ENCODE measurements at places on chromosomes 13 and 19.
A peak's percentile ranks its signal among the peaks of the same experiment; 100 is the strongest.

DNA sequence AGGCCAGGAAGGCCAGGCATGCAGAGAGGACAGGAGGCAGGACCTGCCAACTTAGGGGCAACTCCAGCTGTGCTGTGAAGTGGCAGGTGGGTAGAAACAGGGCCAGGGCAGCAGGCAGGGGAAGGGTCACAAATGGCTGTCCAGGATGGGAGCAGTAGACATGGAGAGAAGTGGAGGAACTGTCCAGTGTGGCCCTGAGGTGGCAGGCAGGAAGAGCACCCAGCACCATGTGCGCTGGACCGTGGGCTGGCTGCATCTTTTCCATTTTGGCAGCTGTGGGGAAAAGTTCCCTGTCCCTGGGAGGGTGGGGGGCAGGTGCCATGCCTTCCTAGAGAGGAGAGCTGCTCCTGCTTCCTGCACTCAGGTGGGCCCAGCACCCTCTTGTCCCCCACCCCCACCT is 13.8 kb downstream of the DEDD2 start:
- no peak for DNase-seq

- DNase-seq, result no peak
These were observed 8.0 kb downstream of the DNASE2 start for GRCh38 chr19:12872941-12873890.

DNA sequence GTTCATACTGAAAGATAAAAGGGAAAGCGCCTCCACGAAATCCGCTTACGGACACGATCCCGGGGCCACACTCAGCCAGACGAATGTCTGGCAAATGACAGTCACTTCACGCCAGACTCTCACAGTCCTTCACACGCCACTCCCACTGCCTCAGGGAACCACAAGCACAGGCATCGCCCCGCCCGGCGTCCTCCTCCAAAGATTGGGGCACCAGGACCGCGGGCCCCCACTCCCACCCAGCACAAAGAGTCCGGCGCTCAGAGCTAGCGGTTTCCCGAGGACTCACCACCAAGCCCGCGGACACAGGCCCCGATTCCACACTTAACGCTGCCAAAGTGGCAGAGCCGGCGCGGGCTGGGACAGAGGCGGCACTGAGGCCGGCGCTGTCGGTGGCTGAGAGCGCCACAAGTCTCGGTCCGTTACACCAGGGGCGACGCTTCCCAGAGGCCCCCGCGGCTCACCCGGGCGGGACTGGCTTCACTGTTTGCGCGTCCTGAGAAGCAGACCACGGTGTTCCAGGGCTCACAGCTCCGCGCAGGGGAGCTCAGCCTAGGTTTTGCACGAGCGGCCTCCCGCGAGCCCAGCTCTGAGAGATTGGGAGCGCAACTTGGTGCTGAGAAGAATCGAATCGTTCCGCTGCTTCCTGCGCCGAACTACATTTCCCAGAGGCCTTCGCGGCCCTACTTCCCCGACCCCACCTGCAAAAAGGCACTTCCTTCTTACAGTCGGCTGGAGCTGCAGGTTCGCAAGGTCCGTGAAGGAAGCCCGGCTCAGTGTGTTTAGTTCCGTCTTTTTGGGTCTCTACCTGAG is at the start of gene ZNF569:
Gene ZNF569, minus strand, starts transcription at position 647 of the 810 bp plus-strand sequence. CDS start 22,523 bp downstream, outside the sequence.
- DNase-seq, result peak; percentile 93

DNA sequence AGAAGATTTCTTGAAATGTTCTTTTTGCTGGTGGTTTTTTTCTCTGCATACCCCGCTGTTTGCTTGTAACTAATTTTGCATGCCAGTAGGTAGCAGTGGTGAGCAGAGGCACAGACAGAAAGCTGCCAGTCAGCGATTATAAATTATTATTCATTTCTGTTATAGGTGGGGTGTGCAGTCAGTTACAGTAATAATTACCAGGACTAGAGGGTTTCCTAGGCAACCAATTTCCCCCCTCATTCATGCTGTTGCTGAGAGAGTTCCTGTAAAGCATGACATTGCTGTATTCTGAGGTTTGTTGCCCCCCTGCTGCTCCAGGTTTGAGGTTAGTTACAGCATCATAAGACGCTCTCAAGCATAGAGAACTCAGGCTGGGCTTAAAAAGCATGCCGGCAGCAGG is 104.5 kb downstream of the URI1 start:
- DNase-seq, result peak; percentile 77

DNA sequence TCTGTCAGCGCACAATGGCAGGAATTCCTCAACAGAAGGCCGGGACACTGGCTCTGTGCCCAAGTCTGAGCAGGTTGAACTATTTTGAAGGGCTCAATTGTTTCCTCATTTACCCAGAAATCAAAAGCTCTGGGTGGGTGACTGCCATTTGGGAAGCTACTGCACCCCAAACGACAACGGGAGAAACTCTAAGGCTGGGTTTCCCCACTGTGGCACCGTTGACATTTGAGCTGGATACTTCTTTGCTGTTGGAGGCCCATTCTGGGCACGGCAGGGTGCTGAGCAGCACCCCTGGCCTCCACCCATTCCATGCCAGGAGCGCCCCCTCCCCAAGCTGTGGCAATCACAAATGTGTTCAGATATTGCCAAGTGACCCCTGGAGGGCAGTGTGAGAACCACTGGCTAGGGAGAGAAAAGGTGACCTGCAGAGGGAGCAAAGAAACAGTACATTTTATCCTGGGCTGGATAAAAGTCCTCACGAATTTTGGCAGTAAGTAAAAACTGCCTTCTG is 62.5 kb downstream of the RFX2 start:
- DNase-seq, result peak; percentile 11

- DNase-seq, result no peak
These were observed 9.1 kb downstream of the SSBP4 start for GRCh38 chr19:18428173-18428786.

DNA sequence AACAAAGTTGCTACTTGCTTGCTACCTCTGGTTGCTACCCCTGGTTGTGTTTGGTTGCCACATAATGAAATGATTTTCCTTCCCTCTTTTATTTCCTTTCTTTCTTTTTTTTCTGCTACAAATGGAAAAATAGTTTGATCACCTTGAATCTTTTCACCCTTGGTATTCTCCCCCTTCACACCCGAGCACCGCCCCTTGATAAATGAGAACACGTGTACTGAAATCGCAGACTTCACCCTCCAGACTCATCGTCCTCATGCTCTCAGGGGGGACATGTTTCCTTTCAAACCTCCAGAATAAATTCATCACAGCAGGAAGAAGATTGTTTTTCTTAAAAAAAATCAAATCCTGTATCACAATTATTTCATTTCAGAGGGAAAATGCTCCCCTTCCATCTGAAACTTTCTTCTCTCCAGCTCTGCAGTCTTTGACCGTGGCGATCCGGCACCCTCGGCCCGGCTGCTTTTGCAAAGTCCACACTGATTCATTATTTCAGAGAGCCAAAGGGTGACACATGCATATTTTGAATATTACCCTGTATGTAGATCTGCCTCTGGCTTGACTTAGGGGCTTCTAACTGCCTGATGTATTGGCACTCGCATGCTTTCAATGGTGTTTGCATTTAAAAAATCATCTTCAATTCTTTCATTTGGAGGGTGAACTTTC is 222.6 kb upstream of the MAB21L1 start:
- no peak for DNase-seq

DNA sequence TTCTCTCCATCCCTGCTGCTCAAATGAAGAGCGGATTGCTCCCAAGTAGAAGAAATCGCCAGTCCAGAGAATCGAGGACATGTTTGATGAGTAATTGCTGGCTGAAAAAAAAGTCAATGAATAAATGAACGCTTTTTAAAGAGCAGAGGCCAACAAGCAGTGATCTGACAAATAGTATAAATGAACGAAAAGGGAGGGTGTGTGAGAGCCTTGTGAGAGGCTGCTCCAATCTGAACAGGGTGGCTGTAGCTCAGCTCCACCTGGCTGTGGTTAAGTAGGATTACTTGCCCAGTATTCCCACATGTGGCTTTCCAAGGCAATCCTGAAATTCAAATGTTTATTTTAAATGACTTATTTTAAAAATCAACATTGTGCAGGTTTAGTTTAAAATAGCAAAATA is 117.1 kb downstream of the TSHZ3 start:
- DNase-seq, result no peak

DNA sequence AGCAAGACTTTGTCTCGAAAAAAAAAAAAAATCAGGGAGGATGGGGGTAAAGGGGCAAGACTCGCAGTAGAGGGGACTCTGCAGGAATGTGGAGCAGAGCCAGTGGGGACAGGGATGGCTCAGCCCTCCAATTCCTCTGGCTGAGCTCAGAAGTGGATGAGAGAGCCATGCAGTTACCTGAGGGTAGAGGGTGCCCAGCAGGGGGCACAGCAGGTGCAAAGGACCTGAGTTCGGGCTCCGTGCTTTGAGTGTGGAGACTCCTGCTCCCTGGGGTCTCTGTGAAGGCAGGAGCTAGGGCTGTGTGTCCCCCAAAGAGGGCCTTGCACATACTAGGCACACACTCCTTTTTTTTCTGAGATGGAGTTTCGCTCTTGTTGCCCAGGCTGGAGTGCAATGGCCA is 7.7 kb downstream of the DOCK6 start:
- DNase-seq, result no peak

DNA sequence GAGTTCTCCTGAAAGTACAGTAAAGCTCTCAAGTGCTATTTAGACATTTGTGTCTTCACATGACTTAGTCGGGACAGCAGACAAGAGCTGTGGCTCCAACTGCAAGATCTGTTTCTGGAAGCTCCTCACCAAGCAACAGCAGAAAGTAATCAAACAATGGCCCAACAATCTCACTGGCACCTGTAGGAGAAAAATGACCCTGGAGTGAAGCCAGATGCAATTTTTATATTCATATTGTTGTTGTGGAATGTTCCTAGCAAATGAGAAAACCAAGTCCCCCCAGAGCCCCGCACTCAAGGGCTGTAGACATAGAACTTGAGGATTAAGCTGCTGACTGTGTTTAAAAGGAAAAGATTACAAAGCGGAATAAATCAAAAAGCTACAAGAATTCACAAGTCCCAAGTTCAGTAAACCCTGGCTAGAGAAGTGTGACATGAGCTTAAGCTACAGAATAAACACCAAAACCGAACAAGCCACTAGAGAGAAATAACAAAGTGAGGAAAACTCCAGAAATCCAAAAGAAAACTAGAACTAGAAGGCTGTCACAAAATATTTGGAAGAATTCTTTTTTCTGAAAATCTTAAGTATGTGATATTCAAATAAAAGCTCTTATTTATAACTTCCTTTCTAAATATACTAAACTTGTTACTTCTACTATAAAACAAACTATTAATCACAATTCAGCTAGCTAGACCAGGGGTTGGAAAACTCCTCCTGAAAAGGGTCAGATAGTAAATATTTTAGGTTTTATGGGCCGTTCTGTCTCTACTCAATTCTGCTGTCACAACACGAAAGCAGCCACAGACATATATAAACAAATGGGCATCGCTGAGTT is 454.5 kb downstream of the SUCLA2 start:
- DNase-seq, result no peak

DNA sequence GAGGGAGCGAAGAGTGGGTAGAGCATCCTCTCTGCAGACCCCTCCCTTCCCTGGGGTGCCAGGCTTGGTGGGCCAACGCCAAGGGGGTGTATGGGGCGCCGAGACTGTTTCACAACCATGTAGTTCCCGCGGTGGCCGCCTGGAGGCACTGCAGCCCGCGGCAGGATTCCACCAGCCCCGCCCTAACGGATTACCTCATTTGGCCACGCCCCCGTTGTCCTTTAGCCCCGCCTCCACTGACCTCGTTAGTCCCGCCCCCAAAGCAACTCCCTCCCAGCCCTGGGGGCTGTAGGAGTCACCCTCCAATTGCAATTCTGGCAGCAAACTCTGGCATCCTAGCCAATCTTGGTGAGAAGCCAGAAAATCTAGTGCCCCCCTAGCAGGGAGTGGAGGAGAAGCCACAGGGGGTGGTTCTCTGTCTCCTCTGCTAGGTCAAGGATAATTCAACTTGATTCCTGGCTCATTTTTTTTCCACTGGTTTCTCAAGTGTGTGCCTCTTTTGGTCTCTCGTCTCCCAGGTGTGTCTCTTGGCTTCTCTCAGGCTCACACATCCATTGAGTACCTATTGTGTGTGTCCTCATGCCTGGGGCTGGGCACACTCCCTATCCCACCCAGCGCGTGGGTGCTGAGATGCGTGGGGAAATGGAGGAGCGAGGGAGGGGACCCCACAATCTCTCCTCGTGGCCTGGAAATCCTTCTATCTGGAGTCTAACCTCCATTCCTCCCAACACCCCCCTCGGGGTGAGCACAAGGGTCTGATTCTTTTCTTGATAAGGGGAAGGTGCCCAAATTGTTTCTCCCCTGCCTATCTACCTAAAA is 2.0 kb downstream of the OLFM2 start:
- peak; percentile 76 for DNase-seq

DNA sequence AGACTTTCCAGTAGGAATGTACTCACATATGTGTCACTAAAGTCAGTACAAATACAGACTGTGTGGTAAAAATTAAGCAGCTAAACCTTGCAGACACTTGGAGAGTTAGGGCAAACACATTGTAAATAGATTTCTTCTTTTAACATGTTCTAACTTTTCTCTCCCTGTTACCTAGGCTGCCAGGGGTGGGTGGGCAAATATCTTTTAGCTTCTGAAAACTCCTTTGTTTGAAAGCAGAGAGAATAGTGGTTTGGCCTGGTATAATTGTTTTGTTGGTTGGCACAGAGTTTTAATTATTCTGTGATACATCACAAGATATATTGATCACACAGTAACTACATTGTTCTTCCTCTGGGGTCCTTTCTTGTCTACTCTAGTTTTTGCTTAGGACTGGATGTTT is 289.8 kb upstream of the DACH1 start:
- DNase-seq, result no peak

DNA sequence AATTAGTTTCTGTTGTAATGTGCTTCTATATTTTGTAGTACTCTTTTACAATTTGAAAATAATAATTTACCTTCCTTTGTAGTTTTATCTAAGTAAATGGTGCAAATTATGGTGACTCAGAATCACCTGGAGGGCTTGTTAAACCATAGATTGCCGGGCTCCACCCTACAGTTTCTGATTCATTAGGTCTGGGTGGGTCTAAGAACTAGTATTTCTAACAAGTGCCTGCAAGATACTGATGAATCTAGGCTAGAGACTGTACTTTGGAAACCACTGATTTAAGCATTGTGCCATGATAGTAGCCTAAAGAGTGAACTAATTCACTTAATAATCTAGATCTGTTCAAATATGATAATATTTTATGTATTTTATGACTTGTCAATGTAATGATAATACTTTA is 437.4 kb upstream of the SPRY2 start:
- DNase-seq, result no peak

GRCh38 chr13:76440568-76440967 is 445.6 kb downstream of the KCTD12 start:
- DNase-seq, result no peak

GRCh38 chr19:53775524-53775923 is 48.6 kb downstream of the NLRP12 start:
- DNase-seq, result no peak

DNA sequence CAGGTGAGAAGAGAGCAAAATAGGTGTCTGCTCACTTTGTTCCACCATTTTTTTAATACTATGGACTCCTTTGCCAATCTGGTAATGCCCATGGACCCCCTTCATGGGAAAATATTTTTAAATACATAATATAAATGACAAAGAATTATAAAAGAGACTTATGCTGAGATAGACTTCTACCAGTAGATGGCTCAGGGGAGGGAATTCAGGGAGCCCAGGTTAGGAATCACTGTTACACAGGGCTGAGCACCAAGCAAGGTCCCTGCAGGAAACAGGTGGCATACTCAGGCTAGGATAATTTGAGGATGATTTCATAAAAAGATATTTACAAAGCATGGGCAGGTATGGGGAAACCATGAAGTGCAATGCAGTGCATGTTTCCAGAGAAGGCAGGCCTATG is 525.9 kb downstream of the FGF9 start:
- DNase-seq, result no peak

- no peak for DNase-seq
These were observed 24.3 kb upstream of the TNFSF14 start for GRCh38 chr19:6694147-6694815.

GRCh38 chr13:35724446-35724845 is 248.0 kb upstream of the MAB21L1 start:
- no peak for DNase-seq

Measured in DMS79 treated with DMSO at 0.1 percent for 48 hours (cell line).